ENCODE measurements at places on chromosomes 13 and 19.

- no peak for DNase-seq
Observed at GRCh38 chr13:31011901-31012654, 79.6 kb downstream of the TEX26 start.

GRCh38 chr19:46608178-46608577 lies 7.0 kb downstream of the CALM3 start:
- DNase-seq: no peak

GRCh38 chr19:55156202-55157063 lies 1.1 kb downstream of the TNNI3 start:
- peak; percentile 71 for DNase-seq

DNA sequence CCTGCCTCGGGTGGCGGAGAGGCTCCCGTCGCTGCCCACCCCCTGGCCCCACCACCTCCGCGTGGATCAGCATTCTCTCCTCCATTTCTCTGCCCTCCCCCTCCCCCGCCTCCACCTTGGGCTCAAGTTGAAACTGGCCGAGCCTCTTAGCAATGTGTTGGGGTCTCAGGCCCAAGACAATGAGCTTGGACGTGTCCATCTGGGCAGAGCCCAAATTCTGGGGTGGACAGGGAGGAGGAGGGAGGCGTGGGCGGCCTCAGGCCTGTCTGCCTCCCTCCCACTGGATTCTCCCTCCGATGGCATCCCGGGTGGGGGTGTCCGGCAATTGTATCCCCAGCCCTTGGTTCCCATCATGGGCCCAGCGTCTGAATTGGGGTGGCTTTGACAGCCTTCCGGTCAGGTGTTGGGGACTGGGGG lies 1.2 kb downstream of the CELF5 start:
- DNase-seq: no peak
